ENCODE measurements at places on chromosomes 13 and 19.
A peak's percentile ranks its signal among the peaks of the same experiment; 100 is the strongest.

- no peak for DNase-seq
Observed at GRCh38 chr19:49968279-49968922, 7.4 kb upstream of the SIGLEC11 start.

DNA sequence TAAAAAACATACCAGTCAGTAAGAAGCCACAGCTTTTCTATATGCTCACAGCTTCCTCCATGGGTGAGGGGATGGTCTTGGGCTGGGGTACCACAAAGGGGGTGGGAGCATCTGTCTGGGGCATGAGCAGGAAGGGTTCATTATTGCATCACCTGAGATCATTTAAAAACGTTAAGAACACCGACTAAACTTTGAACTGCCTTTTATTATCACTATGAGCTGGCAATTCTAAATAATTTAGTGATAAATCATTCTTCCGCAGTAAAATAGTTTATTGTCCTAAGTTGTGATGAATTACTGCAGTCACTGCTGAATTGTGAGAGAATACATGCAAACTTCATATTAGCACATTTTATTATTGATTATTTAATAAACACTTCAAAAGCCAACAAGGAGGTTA lies 71.6 kb downstream of the KL start:
- DNase-seq, result no peak

DNA sequence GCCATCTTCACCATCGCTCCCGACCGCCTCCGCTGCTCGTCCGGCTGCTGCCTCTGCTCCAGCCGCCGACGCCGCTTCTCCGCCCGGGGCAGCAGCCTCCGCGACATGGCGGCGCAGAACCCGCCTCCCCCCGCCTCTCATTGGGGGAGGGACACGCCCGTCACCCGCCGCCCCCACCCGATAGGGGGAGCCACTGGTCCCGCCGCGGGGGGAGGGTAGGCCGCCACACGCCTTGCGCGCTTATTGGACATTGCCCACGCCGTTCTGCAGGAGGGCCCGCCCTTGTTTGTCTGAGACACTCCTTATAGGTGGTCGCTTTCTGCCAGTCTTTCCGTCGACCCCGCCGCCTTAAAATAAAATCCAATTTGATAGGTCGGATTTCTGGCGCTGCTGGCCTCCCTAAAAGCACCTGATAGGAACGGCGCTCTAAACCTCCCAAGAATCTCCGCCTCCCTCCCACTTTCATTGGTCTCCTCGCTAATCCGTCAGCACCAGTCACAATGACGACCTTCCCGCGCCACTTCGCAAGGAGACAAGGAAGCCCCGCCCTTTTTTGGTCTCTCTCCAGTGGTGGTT lies at the start of gene HNRNPL:
HNRNPL (minus strand) TSS at position 127 of the 576 bp plus-strand sequence; CDS start at position 107, 20 bp downstream.
- peak; percentile 98 for DNase-seq

GRCh38 chr13:113110048-113110851 lies 4.7 kb downstream of the F7 start:
- peak; percentile 35 for DNase-seq

DNA sequence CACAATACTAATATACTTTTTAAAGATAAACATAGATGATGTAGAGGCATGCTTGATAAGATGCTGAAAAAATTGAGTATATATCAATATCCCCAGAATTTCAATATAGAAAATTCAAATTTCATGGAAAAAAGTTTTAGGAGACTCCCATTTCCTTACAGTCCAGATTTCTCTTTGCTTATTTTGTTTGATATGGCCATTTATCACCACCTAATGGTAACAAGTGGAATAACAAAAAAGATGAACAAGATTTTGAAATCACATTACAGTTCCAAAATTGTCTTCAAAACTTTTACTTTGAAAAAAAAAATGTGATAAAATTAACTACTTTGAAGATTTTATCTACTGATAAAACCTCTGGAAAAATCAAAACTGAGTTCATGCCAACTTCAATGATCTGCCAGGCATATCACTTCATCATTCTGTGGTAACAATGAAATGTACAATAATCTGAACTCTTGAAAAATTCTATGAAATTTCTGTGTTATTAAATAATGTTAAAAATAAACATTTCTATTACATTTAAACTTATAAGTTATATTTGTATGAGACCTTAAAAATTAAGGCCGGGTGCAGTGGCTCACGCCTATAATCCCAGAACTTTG lies 17.5 kb downstream of the MIPEP start:
- no peak for DNase-seq
